RPMI7951 (cell line): ENCODE measurements at places on chromosomes 5 and 9.

GRCh38 chr5:88093765-88094164 lies 174.9 kb downstream of the TMEM161B start:
- no peak for DNase-seq

DNA sequence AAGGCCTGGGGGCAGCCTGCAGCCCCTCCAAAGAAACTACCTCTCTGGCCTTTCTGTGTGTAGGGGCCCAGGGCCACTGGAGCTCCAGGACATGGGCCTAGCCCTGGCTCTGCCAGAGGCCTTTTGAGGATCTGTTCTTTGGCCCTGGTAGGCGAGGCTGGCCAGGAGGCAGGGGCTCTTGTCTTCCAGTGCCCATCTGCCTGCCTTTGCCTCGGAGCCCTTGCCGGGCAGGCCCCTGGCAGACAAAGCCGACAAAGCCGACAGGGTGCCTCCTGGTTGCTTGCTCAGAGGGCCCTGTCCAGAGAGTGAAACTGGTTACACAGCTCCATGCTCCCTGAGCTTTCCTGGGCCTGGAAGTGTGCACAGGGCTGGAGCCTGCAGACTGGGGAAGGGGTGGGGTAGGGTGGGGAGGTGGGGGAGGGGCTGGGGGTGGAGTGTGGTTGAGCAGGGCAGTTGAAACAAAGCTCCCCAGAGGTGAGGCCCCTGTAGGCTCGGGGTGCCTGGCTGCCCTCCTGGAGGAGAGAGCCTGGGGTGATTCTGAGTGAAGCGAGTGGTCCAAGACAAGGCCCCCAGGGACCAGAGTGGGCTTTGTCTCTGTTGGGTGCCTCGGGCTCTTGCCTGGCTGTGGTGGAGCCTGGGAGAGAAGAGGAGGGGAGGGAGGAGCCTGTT lies 29.3 kb downstream of the PTPA start:
- peak; percentile 51 for DNase-seq

DNA sequence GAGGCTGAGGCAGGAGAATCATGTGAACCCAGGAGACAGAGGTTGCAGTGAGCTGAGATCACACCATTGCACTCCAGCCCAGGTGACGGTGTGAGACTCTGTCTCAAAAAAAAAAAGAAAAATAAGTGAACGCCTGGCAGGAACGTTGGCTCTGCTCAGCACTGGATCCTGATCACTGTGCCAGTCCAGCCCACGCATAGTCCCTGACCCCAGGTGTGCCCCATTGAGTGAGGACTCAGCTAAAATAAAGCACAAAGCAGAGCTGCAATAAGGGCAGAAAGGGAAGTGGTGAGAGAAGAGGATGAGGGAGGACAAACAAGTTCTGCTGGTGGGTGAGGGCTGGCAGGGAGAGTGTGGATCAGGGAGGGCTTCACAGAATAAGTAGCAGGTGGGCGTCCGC lies 4.3 kb downstream of the GRHPR start:
- no peak for DNase-seq

- DNase-seq = peak; percentile 78
Measured at GRCh38 chr5:43007911-43008362, 32.2 kb downstream of the ANXA2R start.

DNA sequence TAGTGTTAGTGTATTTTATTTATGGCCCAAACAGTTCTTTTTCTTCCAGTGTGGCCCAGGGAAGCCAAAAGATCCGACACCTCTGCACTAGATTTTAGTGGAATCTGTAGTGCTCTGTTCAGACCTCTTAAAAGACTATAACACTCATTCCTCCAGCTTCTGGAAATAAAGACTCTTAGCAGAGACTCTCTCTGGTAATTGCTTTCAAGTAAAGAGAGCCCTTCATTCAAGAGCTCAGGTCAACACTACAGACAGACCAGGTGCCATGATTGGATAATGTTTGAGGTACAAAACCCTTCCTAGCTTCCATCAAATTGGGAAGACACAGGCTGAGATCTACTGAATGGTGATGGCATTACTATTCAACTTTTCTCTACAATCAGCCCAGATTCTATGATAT lies 255.8 kb downstream of the PRDM9 start:
- DNase-seq = no peak

DNA sequence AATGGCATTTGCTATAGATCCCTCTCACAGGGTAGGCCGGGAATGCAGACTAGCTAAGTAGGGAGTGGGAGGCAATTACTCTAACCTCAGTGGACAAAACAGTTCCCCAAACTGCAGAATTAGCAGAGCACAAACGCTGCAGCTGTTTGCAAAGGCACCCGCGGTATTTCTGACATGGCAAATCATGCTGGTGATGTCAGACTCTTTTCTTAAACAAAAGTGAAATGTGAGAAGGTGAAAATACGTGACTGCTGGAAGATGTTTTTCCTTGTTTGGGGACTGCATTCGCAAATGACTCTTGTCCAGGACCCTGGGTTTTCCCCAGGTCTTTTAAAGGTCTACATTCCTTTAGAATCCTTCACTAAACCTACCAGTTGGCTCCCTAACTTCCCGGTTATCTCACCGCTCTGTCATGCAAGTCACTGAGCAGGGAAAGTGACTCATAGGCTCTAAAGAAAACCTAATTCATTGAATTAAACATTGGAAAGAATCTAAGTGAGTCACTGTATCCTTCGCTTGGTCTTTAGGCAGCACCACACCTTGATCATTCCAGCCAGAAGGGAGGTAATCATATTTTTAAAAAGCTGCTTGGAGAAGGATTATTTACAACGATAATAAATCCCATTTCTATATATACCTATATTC lies 91.5 kb upstream of the DNAH5 start:
- DNase-seq = peak; percentile 97

DNA sequence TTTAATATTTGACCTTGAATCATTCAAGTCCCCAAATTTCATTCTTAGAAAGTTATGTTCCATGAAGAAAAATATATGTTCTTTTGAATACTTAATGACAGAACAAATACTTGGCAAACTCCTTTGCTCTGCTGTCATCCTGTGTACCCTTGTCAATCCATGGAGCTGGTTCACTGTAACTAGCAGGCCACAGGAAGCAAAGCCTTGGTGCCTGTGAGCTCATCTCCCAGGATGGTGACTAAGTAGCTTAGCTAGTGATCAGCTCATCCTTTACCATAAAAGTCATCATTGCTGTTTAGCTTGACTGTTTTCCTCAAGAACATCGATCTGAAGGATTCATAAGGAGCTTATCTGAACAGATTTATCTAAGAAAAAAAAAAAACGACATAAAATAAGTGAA lies 65.4 kb downstream of the WDR41 start:
- DNase-seq = no peak
